LHCN-M2 (cell line): ENCODE measurements at places on chromosomes 11 and 22.

- DNase-seq: no peak
These were observed 220.1 kb upstream of the E2F8 start for GRCh38 chr11:19460718-19461405.

DNA sequence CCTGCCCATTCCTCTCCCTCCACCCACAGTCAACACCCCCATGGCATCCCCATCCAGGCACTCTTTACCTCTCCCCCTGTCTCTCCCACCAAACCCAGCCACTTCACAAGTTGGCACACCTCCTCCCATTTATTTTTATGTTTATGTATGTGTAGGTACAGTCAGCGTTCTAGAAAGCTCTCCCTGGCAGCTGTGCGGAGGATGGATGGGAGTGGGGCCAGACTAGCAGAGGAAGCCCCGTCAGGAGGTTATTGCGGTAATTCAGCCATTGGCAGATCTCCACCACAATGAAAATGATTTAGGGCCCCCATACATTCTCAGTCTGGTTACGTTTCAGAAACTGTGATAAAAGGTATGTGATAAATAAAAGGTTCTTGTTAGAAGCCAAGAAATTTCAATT, 51.3 kb downstream of the BTG4 start:
- DNase-seq: no peak

DNA sequence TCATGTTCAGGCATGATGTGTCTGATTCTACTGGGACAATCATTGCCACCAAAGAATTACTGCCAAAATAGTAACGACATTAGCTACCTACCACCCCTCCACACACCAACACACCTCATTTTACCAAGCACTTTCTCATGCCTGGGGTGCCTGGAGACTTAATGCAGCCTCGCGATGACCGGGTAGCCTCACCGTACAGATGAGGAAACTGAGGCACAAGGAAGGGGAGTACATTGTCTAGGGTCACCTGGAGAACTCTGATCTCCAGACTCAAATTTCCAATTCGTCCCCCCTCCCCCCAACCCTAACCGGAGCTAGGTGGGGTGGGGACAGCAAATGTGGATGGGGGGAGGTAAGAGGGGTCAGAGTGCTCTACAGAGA, 2.7 kb upstream of the RTN4RL2 start:
- DNase-seq: no peak

DNA sequence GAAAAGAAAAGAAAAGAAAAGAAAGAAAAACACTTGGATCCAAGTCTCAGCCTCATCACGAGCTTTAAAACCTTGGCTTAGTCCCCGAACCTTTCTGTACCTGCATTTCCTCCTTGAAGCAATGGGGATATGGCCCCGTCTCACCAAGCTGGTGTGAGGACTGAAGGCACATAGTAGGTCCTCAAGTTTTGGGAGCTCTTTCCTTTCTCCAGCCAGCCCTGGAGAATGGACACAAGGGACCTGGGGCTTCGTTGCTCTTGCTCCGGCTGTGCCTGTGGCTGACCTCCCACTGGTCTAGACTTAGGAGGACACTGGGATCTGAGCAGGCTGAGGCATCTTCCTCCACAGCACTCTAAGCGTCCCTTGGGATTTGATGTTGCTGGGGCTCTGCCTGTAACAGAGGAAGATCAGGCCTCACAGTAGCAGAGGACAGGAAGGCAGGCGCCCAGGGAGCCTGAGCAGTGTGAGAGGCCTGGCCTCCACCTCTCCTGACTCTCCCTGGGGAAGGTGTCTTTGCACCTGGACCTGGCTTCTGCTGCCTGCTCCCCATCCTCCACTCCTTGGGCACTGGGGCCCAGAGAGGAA, 32.8 kb downstream of the KCNC1 start:
- peak; percentile 34 for DNase-seq

GRCh38 chr11:2892215-2892966, 6.8 kb upstream of the CDKN1C start:
- no peak for DNase-seq

DNA sequence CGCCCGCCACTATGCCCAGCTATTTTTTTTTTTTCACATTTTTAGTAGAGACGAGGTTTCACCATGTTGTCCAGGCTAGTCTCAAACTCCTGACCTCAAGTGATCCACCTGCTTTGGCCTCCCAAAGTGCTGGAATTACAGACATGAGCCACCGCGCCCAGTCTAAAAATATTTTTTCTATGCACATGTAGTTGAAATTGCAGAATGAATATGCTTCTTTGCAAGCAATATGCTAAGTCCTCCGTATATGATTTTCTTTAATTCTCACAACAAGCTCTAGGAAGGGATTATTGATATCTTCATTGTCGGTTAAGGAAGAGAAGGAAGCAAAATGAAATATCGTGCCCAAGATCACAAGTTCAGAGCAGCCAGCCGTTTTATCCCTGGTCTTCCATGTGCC, 30.1 kb upstream of the SYT13 start:
- DNase-seq: no peak

DNA sequence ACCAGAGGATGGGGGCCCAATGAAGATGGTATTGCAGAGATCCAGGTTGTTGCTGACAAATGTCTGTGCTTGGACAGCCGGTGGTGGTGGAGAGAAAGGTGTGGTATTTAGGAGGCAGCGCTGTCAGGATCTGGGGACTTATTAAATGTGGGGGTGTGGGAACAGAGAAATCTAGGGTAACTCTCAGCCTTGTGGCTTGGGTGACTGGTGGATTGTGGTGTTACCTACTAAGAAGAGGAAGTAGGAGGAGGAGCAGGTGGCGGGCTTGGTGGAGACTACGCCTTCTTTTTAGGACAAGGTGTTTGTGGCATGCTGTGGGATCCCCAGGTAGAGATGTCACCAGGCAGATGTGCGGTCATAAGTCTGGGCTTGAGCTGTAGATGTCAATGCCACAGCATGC, 144.0 kb downstream of the GRIK4 start:
- DNase-seq: no peak

DNA sequence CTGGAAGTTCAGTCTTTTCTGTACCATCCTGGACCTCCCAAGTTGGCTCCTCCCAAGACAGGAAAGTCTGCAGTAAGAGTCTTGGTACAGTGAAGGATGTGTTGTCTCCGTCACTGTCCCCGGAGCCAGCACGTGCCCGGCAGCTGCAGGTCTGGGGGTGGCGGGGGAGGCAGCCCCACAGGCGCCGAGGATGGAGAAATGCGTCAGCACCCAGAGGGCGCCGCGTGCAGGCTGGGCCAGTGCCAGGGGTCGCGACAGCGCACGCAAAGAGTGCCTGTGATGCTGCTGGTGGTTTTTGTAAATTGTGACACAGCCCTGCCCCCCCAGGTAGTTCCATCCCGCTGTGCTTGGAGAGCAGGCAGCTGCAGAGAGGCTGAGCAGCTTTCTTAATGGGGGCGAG, 1200.5 kb downstream of the BRD1 start:
- no peak for DNase-seq

DNA sequence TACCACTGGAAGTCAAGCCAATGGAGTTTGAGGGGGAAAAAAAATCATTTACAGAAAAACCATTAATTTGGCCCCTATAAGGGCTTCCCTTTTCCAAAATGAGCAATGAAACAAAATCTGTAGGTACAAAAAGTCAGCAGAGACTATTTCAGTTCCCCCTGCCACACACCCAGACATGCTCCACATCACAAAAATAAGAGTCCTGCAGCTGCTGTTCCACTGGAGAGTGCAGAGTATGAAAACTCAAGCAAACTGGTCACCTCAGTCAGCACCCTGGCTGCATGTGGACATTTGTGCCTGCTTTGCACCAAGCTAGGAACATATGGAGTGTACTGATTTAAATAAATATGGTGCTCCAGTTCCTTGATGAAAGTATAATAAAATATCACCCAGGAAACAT, 15.1 kb downstream of the POU2AF1 start:
- no peak for DNase-seq

DNA sequence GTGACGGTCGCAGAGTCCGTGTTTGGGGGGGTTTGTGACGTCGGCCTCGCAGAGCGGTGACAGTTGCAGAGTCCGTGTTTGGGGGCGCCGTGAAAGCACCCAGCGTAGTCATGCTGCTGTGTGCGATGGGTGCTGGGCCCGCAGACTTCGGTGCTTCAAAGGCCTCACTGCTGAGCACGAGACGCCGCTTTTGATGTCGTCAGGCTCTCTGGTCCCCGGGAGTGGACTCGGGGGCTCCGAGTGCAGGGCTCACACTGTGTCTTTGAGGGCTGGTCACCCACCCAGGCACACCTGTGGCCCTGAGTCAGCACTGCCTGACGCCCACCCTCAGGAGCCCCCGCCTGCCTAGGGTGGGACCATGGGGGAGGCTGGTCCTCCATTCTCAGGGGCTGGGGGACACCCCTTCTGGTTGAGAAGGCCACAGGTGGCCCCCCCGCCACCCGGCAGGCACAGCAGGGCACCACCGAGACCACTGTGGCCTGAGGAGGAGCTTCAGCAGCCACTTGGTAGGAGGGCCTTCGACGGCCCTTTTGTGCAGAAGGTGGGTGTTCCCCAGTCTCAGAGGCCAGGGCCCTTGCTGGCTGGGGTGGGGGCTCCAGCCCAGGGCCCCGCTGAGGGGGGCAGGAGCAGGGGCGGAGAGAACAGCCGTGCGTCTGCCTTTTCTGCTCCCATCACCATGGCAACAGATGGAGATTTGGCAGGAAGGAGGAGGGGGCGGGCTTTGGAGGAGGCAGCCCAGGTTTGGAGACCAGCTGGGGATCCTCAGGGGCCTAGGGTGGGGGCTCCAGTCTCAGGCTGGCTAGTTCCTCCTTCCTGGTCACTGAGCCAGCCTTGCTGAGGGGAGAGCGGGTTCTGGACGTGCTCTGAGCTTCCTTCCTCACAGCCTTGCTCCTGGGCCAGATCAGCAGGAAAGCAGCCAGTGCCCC, 20.9 kb downstream of the BRSK2 start:
- no peak for DNase-seq

GRCh38 chr11:83087035-83087434, 15.3 kb upstream of the RAB30 start:
- DNase-seq: peak; percentile 29

- peak; percentile 22 for DNase-seq
These were observed 133.0 kb downstream of the PLEKHA7 start for GRCh38 chr11:16881074-16881709.

DNA sequence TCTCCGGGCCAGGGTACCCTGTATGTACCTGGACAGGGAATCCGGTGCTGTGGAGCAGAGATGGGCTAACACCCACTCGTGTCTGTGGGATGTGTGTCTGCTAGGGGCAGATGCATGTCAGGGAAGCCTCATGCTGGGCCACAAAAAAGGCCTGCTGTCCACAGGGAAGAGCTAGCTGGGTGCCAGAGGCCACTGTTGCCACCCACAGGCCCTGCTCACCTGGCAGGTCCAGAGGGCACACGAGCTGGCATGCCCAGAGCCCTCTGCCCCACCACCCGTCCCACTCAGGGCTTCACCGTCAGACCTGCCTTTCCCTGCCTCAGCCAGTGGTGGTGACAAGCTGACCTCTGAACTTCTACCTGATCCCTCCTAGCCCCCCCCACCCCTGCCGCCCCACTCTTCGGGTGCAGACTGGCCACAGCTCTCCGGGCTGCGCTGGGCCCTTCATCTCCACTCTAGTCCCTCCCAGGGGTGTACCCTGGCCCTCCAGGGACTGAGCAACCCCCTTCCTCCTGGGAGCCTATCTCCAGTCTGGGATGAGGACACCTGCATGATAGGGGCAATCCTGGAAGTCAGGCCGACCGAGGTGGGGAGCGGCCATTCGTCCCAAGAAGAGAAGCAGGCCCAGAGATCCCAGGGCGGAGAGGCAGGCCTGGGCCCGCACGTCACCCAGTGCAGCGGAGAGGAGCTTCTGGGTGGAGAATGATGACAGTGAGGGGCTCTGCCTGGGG, 1.4 kb downstream of the SLC25A22 start:
- DNase-seq: no peak

DNA sequence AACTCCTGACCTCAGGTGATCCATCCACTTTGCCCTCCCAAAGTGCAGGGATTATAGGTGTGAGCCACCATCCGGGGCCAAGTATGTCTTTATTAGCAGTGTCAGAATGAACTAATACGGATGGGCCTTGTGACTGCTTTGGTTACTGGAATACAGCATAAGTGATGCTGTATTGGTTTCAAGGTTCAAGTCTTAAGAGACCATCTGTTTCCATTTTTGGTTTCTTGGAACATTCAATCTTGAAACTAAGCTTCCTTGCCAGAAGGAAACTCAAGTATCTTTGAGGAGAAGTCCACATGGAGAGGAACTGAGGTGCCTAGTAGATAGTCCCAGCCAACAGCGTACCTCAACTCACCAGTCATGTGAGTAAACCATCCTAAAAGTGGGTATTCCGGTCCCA, 58.8 kb downstream of the APOL3 start:
- DNase-seq: no peak

- no peak for DNase-seq
These were observed 47.3 kb upstream of the CYP2D6 start for GRCh38 chr22:42177891-42178336.

- no peak for DNase-seq
These were observed 50.5 kb upstream of the CARS1 start for GRCh38 chr11:3107608-3108182.

GRCh38 chr11:122337241-122337640, 221.2 kb upstream of the BLID start:
- no peak for DNase-seq

- DNase-seq: no peak
These were observed 60.5 kb upstream of the FGF3 start for GRCh38 chr11:69879729-69880005.

GRCh38 chr11:23991165-23991539, 505.7 kb upstream of the LUZP2 start:
- peak; percentile 47 for DNase-seq

DNA sequence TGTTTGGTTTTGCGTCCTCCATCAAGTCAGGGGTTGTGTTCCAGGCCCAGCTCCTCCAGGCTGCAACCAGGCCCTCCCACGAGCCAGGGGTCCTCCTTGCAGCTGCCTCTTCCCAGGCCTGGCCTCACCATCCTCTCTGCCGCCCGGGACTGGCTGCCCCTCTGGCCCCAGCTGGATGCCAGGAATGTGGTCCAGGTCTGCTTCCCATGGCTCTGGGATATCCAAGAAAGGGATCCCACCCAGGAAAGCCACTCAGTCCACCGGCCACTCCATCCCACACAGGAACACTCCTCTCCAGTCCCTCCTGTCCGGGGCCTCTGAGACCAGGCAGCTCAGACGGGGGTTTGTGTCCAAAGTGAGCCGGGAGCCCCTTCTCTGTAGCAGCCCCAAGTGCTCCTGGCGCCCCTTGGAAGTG, 336.4 kb downstream of the BRD1 start:
- DNase-seq: no peak

DNA sequence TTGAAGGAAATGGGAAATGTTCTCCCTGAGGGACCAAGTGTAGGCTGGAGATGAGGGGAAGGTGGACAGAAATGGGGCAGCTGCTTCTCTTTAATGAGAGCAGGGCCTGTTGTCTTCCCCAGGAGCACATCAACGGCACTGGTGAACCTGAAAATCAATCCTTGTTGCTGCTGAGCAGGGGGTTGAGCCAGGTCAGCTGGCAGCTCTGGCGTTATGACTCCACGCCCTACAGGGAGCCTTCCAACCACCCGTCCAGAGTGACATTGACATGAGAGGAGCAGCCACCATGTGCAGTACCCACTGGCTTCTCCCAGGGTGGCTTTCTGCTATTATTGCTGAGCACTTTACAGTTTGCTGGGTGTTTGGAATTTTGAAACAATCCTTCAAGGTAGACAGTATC, 116.9 kb upstream of the LDLRAD3 start:
- DNase-seq: no peak
